Eye (tissue), 1 donor: ENCODE measurements at places on chromosomes 13 and 19.

GRCh38 chr13:78121001-78121400 lies 202.4 kb upstream of the EDNRB start:
- DNase-seq, result no peak

DNA sequence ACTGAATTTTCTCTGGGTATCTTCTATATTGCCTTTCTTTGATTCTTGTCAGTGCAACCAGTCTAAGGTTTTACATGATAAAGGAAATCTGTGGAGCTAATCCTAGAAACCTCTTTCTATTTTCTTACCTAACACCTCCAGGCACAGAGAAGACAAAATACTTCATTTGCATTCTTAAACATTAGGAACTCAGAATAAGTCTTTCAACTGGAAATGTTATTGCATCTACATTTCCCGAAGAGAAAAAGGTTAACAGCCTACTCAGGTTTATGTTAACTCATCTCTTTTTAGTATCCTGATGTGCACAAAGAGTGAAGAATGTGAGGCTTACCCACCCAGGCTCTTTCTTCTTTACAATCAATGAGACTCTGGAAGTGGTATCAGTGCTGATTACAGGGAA lies 106.7 kb downstream of the PCCA start:
- no peak for DNase-seq

DNA sequence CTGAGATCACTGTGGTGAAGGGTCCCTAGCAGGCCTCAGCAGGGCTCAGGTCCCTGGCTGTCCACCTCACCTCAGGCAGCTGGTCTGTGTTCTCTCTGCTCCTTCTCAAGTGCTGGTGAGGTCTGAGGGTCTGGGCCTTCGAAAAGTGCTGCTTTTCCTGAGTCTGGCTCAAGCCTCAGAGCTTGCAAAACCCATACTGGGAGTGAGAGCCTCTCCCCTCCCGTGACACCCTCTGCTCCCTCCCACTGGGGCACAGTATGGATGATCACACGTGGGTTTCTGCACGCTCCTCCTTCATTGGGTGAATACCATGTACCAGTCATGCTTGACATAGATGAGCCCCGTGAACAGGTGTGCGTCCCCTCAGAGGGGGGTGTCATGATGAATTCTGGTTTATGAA lies 73.3 kb upstream of the WASF3 start:
- DNase-seq, result no peak

DNA sequence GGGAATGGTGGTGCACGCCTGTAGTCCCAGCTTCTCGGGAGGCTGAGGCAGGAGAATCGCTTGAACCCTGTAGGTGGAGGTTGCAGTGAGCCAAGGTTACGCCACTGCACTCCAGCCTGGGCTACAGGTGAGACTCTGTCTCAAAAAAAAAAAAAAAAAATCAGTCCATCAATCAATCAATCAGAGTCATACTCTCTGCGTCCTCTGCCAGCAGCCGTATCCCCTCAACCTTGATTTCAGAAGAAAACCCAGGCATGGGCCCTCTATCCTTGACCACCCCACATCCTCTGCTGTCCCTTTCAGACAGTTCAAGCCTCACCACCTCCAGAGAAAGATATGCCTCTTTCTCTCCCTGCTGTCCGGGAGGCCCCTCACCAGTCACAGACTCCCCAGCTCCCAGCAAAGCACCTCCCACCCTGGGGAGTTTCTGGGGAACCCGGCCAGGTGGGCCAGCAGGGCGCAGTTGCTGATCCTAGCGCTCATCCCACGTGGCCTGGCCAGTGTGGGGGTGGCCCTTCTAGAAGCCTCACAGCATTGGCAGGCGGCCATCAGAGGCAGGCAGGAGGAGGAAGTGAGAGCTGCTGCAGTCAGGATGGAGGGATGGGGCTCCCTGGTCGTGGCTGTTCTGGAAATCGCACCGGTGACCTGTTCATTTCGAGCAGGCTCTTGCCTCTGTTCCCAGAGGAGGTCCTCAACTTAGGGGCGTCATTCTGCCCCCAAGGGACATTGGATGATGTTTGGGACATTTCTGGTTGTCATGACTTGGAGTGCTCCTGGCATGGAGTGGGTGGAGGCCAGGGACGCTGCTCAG lies 10.2 kb upstream of the JSRP1 start:
- no peak for DNase-seq

GRCh38 chr13:71613066-71613745 lies 253.8 kb downstream of the DACH1 start:
- DNase-seq, result no peak

- DNase-seq, result peak; percentile 68
Observed at GRCh38 chr19:13012690-13013608, 17.7 kb downstream of the NFIX start.

GRCh38 chr13:76745261-76746200 lies 140.7 kb downstream of the KCTD12 start:
- DNase-seq, result no peak

DNA sequence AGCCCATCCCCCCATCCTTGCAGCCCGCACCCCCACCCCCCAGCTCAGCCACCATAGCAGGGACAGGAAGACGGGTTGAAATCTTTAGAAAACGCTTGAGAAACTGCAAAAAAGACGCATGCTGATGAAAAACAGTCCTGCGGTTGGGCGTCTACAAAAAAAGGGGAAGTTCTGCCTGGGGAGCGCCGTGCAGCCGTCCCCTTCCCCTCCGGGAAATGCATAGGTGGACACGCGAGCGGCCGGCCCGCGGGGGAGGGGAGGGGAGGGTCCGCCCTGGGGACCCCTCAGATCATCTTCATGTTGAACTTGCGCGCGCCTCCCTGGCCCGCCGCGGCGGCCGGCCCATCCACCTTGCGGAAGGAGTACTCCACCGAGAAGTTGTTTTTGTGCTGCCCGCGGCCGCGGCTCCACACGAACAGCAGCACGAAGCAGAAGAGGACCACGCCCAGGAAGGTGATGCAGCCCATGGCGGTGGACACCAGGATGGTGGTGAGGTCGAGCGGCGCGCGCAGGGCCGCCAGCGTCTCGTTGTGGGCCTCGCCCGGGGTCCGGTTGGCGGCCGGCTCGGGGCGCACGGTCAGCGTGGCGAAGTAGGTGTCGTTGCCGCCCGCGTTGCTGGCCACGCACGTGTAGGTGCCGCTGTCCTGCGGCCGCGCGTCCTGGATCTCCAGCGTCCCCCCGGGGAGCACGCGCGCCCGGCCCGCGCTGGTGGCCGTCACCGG lies 7.9 kb upstream of the PEAK3 start:
- no peak for DNase-seq

DNA sequence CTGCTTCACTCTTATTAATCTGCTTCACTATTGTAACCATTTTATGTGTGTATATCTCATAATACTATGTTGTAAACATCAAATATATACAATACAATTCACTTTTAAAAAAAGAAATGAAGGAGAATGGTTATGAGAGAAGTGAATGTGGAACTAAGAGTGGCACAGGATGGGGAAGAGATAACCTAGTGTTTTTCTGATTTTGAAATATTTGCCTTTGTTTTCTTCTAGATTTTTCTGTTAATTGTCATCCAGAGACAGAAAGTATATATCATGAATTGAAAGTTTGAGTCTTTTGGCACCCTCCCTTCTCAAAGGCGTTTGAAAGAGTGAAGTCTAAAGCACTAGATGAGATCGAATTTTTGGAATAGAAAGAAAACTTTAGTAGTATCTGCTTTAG lies 2.8 kb downstream of the DNAJC3 start:
- DNase-seq, result no peak

DNA sequence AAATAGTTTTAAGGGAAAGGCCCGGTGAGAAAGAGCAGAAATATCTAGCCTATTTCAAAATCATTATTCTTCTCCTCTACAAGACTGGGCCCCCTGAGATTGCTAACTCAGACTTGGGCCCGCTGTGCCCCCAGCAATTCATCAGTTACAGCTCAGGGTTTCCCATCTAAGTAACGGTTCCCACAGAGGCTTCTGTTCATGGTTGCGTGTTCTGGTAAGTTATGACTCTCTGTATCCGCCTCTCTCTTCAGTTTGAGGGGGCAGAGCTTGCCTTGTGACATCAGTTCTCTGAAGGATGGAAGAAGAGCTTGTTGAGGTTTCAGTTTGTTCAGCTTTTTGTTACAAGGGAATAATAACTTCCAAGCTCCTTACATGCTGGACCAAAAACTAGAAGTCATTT lies 11.6 kb downstream of the ZNF57 start:
- DNase-seq, result no peak

GRCh38 chr13:30224732-30225131 lies 82.6 kb downstream of the KATNAL1 start:
- peak; percentile 30 for DNase-seq

- DNase-seq, result no peak
Observed at GRCh38 chr19:28221736-28222135, 991.2 kb downstream of the UQCRFS1 start.

DNA sequence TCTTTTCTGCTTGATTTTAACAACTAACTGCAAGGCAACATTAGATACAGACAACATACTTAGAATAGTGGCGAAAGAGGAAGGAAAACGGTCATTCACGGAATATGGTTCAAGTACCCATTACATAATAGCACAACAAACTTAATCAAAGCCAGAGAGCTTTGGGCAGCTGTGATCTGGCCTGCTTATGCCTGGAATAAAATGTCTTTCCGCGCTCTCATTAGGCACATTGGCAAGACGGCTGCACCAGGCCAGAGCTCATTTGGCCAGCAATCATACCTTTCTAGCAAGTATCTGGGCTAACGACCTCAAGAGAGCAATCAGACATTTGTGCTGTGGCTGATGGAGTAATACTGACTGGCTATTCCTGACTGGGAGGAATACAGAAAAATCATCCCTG lies 112.8 kb downstream of the NALCN start:
- no peak for DNase-seq

DNA sequence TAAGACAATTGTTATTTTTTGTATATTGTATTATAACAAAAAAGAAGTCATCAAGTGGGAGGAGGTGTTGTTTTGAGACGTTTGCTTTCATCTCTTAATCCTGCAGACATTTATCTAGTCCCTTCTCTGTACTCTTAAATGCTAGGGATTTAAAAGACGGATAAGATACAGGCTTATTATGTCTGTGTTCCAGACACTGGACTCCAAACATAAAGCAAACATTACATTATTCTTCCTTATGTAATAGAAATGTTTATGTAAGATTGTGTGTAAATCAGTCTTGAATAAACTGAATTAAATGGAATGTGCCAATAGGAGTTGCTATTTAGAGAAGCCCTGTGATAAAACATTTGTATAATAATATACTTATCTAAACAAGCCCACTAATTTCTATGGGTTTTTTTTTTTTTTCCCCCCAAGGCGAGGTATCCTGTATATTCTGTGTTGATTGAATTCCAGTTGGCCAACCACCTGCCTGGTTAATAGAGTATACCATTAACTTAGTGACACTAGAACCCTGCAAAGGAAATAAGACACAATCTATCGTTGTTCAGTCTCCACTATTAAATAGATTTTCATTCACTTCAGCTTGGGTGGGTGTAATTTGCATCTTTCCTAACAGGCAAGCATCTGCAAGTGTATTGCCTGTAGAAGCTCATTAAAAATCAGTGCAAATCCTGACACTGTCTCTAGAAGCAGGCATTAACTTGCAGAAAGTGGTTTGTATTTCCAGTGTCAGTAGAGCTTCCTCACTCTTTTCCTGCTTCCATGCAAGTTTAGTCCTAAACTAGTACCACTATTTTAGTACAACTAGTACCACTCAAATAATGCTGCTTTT lies 69.0 kb downstream of the LRCH1 start:
- DNase-seq, result no peak
